Cerebellar cortex (tissue), 1 donor: ENCODE measurements at places on chromosomes 3 and 15.

- DNase-seq, result no peak
Measured at GRCh38 chr15:88612186-88612796, 8.8 kb upstream of the AEN start.

GRCh38 chr3:134625462-134625861 is 25.4 kb downstream of the KY start:
- DNase-seq, result no peak

DNA sequence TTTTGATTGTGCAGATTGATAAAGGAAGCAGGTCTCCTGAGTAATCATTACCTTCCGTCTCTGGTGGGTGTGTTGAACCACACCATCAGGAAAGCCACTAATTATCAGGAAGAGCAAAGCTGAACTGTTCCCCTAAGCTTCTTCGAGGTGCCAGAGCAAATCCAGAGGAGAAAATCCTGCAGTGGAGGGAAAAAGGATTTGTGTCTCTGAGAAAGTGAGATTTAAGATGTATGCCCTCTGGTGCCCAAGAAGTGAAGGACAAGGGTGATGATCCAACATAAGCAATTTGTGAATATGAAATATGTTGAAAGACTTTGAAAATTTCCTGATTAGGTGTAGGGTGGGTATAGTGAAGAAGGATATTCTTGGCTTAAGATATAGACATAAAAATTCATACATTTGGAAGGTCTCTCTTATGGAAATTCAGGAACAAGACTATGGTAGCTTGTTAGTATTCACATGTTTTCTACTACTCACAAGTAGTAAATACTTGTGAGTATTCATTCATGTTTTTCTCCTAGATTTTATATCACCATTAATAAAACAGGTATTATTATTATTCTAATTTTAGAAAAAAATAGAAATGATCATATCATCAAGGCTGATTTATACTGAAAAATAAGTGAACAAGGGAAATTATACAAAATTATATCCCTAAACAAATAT is 34.8 kb downstream of the COMMD2 start:
- peak; percentile 67 for DNase-seq

- DNase-seq, result peak; percentile 28
Measured at GRCh38 chr3:41120460-41120859, 78.8 kb upstream of the CTNNB1 start.

DNA sequence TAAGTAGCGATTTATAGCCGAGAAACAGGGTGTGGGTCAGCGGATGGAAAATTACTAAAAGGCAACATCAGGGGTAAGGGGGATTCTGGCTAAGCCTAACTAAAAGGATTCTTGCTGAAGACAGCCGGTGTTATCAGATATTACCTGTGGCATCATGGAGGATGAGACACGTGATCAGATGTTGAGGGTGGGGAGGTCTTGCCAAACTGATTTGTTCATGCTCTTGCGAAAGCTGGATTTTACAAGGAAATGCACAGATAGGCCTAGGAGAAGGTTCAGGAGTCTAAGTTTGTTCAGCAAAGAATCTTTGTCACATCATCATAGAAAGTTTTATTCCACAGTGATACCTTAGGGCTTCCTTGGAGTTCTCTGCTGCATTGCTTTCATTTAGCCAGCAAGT is 396.8 kb upstream of the TBL1XR1 start:
- no peak for DNase-seq

GRCh38 chr15:85151861-85152260 is 170.2 kb downstream of the PDE8A start:
- no peak for DNase-seq

DNA sequence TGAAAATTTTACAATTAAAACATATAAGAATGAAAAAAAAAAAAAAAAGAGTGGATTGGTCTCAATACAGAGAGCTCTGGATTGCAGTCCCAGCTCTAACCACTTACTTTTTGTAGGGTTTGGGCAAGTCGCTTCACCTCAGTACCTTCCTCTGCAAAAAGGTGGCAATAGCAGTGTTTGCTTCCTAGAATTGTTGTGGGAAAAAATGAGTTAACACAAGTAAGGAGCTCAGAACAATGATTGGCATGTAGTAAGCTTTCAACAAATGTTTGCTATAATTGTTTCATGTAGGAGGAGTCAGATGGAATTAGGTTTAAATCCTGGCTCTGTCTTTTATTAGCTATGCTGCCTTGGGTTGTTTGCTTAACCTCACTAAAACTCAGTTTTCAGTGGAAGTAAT is 425.2 kb upstream of the TBL1XR1 start:
- no peak for DNase-seq

- DNase-seq, result no peak
Measured at GRCh38 chr3:39641274-39641673, 168.1 kb upstream of the MYRIP start.
